ENCODE measurements at places on chromosomes 7 and 10.
A peak's percentile ranks its signal among the peaks of the same experiment; 100 is the strongest.

GRCh38 chr10:3887885-3888476 lies 103.0 kb upstream of the KLF6 start:
- DNase-seq, result peak; percentile 62

GRCh38 chr10:92111336-92111939 lies 179.4 kb downstream of the CPEB3 start:
- no peak for DNase-seq

DNA sequence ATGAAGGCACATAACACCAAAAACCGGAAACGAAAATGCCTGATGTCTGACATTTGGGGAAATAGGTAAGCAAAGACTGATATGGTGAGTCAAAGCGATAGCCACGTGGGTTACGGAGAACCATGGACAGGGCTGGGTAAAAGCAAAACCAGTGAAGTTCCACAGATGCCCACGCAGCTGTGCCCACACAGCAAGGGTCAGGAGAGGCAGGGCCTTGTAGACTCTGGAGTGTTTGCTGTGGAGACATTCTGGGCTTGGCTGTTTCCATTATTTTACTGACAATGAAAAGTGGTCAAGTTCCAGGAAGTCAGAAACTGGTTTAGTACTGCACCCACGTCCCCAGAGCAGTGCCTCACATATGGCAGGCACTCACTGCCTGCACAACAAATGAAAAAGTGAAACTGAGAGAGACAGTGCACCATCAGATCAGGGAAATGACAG lies 148.7 kb downstream of the ZMYND11 start:
- peak; percentile 54 for DNase-seq

DNA sequence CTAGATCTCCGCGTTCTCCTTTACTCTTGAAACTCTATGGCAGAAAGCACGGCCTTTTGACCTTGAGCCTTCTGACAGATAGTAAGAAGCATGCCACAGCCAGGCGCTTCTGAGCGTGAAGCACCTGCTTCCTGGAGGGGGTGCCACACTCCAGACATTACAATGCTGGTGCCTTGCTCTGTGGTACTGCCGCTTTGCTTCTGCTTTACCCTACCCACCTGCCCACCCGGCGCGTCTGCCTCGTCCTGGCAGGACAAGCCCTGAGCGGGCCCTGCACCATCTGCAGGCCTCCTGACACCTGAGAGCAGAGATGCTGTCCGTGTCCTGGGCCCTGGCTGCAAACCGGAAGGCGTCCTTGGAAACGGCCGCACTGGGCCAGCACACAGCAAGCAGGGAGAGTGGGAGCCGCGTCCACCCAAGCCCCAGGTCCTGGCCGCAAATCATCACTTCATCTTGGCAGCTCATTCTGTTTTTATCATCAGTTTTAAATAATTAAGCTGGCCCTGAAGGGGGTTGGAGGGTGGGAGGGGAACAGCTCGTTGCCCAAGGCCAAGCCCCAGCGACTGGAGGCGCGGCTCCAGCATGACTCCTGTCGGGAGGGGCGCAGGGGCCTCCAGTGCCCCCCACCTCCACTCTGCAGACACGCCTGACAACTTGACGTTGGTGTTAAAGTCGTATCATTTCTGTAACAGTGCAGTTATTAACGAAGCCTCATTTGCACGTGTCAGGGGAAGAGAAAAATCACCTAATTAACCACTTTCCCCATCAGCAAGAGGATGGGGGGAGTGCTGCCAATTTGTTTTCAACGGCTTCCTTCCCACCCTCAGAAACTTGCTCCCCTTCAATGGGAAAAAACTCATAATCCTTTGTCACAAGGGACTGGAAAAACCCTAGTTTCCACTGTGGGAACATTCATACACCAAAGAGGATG lies 132.2 kb downstream of the MAD1L1 start:
- DNase-seq, result peak; percentile 49

DNA sequence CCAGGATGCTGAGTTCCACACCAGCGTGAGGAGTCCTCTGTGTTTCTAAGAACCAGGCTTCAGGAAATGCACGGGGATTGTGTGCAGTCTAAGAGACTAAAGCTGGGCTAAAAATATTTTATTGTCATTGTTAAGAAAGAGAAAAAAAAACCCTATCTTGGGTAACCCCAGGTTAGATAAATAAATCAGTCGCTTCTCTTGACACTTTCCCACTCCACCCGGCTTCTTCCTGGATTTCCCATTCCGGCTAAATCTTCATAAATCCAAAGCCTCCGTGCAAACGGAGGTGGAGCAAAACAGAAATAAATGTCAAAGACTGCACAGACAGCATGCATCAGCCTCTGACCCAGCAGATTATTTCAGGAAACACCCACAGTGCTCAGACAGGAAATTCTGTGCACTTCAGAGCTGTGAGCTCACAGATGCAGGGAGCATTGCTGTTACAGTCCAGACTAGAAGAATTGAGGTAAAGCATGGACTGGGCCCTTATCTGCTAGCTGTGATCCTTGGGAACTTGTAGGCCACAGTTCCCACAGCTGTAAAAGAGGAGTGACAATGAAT lies 44.8 kb upstream of the GRID1 start:
- DNase-seq, result peak; percentile 46

DNA sequence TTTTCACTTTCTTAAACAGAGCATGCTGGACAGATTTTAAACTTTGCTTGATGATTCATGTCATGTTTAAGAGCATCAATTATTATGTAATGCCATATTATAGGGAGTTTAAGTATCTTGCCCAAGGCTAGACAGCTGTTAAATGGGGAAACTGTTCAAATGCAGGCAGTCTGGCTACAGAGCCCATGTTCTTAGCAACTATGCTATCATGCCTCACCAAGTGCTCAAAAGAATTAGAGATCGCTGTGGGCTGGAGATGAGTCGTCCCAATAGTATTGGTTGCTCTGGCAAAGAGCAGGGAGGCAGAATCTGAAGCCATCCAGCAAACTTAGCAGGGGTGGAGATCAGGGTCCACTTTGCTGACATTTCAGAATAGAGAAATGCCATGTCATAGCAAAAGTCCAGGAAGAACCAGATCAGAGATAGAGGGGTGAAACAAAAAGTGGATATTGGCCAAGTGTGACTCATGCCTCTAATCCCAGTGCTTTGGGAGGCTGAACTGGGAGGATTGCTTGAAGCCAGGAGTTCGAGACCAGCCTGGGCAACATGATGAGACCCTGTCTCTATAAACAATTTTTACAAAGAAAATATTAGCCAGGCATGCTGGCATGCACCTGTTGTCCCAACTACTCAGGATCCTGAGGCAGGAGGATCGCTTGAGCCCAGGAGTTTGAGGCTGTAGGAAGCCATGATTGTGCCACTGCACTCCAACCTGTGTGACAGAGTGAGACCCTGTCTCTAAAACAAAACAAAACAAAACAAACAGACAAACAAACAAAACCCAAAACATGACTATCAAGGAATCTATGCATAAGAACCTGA lies 57.8 kb downstream of the BAMBI start:
- DNase-seq, result peak; percentile 3

GRCh38 chr10:19629567-19629966 lies 186.7 kb upstream of the PLXDC2 start:
- no peak for DNase-seq

DNA sequence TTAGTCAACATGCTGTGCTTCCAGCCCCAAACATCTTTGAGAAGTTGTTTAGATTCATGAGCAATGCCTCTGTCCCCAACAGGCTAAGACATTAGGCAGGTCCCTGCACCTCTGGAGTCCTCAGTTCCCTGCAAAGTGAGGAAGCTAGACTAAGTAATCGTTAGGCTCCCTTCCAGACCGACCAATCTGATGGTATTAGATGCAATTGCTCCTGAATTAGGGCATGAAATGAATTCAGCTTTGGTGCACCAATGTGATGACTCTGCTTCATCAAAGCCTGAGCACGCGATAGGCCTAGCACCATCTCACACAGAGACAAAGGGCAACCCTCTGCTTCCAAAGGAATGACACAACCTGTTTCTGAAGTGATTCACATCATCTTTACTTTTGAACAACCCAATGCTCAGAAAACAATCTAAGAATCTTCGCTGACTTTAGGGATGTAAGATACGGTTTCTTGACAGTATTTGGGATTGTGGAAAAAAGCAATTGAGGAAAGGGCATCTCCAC lies 723 bp upstream of the TES start:
- DNase-seq, result peak; percentile 39

GRCh38 chr10:24645784-24646183 lies 77.9 kb downstream of the ARHGAP21 start:
- DNase-seq, result no peak

DNA sequence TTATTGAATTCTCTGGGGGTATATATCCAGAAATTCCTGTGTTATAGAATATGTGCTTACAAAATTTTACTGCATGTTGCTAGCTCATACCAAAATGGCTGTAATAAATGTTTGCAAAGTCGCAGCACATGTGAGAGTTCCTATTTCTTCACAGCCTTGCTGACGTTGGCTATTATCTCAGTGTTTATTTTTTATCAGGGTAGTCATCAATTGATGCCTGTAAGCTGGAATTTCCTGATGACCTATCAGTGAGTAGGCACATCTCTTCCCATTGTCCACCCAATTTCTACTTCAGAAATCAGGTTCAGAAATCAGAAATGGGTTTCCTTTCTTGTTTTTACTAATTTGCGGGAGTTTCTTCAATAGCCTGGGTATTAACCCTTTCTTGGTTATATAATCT lies 268.1 kb upstream of the FZD8 start:
- no peak for DNase-seq

- no peak for DNase-seq
Measured at GRCh38 chr10:16732376-16732775, 84.8 kb downstream of the RSU1 start.

- no peak for DNase-seq
Measured at GRCh38 chr7:112201411-112201810, 4.8 kb downstream of the DOCK4 start.

DNA sequence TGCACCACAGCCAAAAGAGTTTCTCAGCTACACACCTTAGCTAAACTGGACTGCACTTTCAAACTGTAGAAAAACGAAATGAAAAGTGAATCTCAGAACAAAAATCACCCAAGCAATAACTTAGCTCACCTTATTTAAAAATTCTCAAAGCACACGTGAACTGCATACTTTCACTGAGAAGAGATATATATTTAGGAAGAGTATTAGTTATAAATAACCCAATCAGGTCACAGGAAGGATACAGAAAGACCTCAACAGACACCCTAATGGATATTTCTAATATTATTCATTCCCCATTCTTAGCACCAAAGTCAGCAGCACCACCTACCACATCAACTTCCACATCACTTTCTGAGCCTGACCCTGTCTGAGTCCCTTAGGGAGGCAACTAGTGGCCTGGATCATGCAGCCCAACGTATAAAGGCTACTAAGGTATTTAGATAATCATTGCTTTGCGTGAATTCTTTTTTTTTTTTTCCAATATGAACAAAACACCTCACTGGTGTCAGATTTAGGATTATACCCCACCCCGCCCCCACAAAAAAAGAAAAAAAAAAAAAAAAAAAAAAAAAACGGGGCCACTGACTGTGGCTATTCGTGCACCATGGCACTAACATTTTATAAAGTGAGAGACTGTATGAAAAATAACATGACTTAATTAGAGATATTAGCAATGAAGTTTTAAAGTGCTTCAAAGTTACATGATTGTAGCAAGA lies 2.6 kb downstream of the ABI1 start:
- DNase-seq, result no peak

GRCh38 chr7:42104694-42105093 lies 132.3 kb downstream of the GLI3 start:
- DNase-seq, result no peak

GRCh38 chr7:55065511-55066229 lies 46.9 kb downstream of the EGFR start:
- DNase-seq, result no peak

GRCh38 chr10:19961076-19962053 lies 145.1 kb downstream of the PLXDC2 start:
- DNase-seq, result no peak

- no peak for DNase-seq
Measured at GRCh38 chr10:67864607-67865371, 19.7 kb upstream of the SIRT1 start.

DNA sequence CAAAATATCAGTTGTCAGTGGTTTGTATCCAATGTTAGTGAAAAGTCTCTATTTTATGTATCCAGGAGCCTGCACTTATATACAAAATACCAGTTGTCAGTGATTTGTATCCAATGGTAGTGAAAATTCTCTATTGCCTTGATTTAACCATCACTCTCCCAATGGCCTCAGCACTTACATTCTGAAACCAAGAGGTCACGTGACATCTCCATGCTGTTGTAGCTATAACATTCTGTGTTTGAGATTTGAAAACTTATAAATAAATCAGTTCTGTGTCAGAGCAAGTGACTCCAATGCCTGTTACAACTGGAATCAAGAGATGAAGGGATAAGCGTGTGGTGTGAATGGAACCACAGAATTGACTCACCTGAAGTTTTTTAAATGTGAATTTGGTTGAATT lies 30.6 kb upstream of the GATA3 start:
- DNase-seq, result no peak

- DNase-seq, result peak; percentile 31
Measured at GRCh38 chr7:124764847-124765400, 668 bp downstream of the GPR37 start.

DNA sequence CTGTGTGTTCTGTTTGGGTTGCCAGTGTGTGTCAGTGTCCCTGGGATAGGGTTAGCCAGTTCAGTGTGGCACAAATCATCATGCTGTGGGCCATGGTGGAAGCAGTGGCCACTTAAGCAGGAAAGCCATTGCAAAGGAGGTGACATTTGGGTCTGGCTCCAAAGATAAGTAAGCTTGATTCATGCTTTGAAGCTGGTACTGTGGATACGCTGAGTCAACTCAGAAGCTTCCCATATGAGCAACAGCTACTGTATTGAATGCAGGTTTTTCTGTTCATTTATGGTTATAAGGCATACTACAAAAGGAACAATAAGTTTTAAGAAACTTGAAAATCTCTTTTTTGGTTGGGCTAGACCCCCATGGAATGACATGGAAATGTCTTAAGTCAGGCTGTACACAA lies 143.1 kb downstream of the BMPER start:
- DNase-seq, result no peak

GRCh38 chr10:11146402-11147171 lies 128.9 kb downstream of the CELF2 start:
- DNase-seq, result no peak

DNA sequence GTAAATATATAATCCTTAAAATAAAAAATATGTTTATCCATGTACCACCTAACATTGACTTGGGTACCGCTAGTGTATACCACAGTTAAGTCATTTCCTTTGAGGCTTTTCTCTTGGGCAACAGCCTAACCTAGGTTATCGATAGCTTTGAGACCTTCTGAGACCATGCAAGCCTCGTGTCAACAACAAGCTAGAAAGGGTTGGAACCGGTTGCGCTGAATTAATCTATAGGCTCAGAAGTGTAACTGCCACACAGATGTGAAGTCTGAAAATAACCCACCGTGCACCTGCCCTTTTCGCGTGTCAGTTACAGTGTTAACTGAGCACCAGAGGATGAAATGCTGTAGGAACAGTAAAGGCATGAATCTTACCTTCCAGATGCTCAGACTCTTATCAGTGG lies 59.8 kb downstream of the ARID5B start:
- no peak for DNase-seq

DNA sequence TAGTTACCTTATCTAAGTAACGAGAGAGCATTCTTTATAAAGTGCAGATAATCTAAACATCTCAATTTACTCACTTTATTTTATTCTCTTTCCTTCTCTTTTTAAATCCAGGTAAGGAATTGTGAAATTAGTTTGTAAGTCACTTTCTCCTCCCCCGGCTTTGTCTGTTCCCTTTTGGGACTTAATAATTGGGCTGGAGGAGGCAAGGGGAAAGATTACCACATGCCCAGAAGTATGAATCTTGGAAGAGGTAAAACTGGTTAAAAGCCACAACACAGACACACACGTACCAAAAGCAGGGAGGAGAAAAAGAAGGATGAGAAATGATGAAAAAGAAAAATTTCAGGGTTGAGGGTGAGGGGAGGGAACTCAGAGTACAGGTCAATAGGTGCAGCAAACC lies 63.3 kb upstream of the LRRC17 start:
- no peak for DNase-seq
